GDM1 (cell line): ENCODE measurements at places on chromosomes 7 and 10.

DNA sequence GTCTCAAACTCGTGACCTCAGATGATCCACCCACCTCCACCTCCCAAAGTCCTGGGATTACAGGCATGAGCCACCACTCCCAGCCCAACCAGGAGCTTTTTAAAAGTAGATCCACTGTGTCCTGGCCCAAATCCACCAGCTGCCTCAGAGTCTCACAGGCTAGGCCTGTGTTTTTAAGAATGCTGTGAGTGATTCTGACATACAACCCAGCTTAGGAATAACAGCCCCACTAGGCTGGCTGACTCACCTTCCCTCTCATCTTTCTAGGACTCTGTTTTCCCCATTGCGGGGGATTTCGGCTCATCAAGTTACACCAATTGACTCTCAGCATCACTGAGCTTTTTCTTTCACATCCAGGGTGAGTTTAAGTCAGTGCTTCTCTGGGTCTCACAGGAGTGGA is 207.6 kb downstream of the SKIDA1 start:
- no peak for DNase-seq

DNA sequence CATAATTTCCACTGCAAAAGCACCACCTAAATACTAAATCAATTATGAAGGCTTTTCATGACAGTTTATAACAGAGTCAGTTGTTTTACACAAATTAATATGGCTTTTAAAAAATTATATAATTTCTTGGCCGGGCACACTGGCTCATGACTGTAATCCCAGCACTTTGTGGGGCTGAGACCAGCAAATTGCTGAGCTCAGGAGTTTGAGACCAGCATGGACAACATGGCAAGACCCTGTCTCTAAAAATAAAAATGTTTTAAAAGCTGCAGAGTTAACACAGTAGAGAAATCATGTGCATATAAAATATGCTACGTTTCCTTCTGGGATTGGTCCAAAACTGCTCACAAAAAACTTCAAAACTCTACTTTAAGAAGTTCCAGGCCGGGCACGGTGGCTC is 43.6 kb upstream of the EIF4H start:
- DNase-seq: no peak

- no peak for DNase-seq
These were observed 187.9 kb downstream of the PLXDC2 start for GRCh38 chr10:20004087-20004523.

DNA sequence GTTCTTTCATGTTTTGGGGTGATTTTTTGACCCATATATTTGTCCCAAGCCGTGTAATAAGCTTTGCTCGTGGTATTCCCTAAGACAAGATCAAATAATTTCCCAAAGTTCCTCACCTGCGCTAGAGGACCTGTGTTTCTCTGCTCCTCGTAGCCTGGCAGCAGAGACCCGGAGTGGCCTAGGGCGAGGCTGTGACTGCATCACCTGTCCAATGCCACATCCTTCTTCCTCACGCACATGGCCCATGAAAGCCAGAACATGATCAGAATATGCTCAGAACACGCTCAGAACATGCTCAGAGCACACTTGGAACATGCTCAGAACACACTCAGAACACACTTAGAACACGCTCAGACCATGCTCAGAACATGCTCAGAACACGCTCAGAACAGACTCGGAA is 23.8 kb downstream of the EN2 start:
- no peak for DNase-seq

- DNase-seq: no peak
These were observed 42.8 kb upstream of the AKR1C2 start for GRCh38 chr10:5046410-5046809.

GRCh38 chr10:25209618-25210017 is 34.8 kb downstream of the GPR158 start:
- no peak for DNase-seq

- no peak for DNase-seq
These were observed 21.0 kb upstream of the EIF5AL1 start for GRCh38 chr10:79491143-79491835.

- DNase-seq: peak; percentile 83
These were observed 479 bp downstream of the PNPLA8 start for GRCh38 chr7:108525327-108525984.

- no peak for DNase-seq
These were observed 104.1 kb upstream of the FERD3L start for GRCh38 chr7:19249281-19249680.

GRCh38 chr10:42939685-42940366 is 137.0 kb upstream of the RET start:
- DNase-seq: no peak

GRCh38 chr10:2700626-2701305 is 366.6 kb upstream of the PFKP start:
- DNase-seq: no peak

DNA sequence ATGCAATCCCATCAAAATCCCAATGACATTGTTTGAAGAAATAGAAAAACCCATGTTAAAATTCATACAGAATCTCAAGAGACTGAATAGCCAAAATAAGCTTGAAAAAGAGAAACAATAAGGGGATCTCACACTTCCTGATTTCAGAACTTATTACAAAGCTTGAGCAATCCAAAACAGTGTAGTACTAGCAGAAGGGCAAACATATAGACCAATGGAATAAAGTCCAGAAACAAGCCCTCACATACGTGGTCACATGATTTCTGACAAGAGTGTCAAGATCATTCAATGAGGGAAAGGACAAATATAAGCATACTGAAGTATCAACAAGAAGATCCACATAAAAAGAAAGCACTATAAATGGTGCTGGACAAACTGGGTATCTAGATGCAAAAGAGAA is 31.9 kb downstream of the MICU1 start:
- DNase-seq: no peak

- DNase-seq: no peak
These were observed 356.3 kb downstream of the DNAJB6 start for GRCh38 chr7:157693071-157693520.

- no peak for DNase-seq
These were observed 124.0 kb downstream of the IQUB start for GRCh38 chr7:123410273-123410904.

- DNase-seq: no peak
These were observed 276.5 kb downstream of the DGKB start for GRCh38 chr7:14626076-14626475.

DNA sequence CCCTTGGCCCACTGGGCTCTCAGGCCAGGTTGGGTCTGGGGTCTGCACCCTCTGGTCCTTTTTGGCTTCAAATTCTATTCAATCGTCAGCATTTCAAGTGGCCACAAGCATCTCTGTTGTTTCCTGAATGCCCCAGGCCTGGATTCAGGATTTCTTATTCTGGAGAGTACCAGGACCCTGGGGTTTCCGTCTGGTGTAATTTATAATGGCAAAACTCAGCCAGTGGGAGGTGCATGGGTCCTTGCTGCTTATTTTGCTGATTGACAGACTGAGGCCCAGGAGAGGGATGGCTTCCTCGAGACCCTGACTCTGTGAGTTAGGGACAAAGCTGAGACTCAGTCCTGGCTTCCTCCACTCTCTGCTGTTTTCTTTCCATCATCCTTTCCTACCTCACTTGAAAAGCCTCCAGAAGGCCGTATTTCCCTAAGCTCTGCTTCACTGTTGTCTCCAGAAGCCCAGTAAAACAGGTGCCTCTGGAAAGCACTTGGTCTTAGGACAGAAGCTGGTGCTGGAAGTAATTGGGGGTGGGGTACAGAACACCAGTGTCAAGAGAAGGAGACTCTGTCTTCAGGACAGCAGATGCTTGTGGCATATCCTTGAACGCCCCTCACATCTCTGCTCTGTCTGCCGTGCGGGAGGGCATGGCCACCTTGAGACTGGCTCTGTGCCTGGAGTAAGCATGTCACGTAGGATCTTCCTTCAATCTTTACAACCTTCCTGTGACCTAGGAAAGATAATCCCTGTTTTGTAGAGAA is 39.4 kb upstream of the SH2D4B start:
- DNase-seq: no peak

GRCh38 chr10:63157845-63158624 is 24.9 kb downstream of the NRBF2 start:
- DNase-seq: peak; percentile 32

DNA sequence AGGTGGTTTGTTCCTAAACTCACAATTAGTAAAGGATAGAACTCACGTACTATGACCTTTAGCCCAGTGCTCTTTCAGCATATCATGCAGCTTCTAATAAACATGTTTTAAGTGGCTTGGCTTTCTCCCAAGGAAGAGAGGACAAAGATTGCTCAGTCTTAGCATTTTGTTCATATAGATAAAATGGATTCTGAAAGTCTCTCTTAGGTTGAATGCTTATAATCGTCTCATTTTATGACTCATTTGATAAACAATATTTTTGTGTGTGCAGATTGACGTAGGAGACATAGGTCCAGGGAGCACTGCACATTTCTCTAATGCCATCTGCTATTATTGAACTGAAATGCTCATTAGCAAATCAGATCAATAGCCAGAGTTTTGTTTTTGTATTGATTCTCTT is 44.8 kb downstream of the GNAT3 start:
- DNase-seq: no peak

- DNase-seq: no peak
These were observed 21.8 kb downstream of the NKX6-2 start for GRCh38 chr10:132764108-132764507.

DNA sequence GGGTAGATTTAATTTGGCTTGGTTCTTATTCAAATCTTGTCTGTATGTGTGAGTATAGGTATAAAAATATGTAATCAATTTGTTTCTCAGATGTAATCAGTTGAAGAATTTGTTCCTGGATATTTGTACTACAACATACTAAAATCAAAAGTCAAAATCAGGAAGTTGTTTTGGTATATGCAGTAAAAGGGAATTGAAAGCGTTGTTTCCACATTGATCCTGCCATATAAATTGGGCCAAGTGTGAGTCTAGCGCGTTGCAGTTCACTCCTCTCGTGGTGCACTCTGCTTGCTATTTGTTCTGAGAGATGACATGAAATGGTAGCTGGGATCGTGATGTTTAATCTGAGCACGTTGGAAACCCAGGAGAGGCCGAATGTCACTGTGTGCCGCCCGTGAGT is 55.9 kb downstream of the SHH start:
- no peak for DNase-seq

- no peak for DNase-seq
These were observed 75.7 kb downstream of the NRCAM start for GRCh38 chr7:108380517-108380916.

GRCh38 chr10:2020836-2021235 is 283.5 kb upstream of the ADARB2 start:
- DNase-seq: peak; percentile 50

DNA sequence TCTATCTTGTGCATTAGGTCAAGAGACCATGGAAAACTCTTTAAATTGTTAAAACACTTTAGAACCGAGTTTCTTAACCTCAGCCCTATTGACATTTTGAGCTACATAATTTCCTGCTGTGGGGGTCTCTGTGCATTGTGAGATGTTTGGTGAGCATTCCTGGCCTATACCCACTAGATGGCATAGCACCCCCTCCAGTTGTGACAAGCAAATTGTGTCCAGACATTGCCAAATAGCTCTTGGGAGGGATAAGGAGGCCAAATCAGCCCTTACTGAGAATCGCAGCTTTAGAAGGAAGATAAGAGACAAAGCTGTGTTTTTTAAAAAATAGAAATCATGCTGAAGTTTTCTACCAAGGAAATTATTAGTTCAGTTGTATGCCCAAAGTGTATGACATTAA is 1158.5 kb upstream of the C7orf33 start:
- no peak for DNase-seq

DNA sequence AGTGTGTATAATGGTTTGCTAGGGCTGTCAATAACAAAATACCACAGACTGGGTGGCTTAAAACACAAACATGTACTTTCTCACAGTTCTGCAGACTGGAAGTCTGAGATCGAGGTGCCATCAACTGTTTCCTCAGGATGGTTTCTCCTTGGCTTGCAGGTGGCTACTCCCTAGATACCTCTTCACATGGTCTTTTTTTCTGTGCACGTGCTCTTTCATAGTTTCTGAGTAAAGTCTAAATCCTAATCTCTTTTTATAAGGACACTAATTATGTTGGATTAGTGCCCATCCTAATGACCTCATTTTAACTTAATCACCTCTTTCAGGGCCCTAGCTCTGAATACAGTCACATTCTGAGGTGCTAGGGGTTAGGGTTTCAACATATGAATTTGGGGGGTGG is 65.9 kb downstream of the AMPH start:
- no peak for DNase-seq

GRCh38 chr10:78658645-78659597 is 409.8 kb upstream of the ZMIZ1 start:
- DNase-seq: no peak

DNA sequence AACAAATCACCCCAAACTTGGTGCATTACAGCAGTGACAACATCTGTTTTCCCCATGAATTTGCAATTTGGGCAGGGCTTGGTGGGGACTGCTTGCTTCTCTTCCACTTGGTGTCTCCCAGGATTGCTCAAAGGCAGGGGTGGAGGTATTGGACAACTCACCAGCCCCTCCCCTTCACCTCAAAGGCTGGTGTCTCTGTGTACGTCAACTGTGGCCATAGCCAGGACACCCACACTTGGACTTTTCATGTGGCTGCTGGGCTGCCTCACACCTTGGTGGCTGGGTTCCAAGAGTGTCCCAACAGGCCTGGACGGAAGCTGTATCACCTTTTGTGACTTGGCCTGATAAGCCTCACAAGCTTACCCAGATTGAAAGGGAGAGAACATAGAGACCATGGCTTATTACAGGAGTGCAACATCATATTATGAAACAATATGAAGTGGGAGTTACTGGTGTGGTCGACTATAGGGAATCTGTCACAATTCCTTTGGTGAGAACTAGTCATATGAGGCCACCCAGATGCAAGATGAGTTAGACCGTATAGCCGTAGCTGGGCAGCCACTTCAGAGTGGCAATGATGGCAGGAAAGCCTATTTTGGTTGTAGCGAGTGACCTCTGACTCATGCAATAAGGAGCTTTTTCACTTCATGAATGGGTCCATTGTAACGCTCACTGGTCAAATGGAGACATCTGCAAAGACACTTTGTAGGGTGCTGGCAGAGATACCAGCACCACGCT is 187.6 kb upstream of the ITGB1 start:
- no peak for DNase-seq

DNA sequence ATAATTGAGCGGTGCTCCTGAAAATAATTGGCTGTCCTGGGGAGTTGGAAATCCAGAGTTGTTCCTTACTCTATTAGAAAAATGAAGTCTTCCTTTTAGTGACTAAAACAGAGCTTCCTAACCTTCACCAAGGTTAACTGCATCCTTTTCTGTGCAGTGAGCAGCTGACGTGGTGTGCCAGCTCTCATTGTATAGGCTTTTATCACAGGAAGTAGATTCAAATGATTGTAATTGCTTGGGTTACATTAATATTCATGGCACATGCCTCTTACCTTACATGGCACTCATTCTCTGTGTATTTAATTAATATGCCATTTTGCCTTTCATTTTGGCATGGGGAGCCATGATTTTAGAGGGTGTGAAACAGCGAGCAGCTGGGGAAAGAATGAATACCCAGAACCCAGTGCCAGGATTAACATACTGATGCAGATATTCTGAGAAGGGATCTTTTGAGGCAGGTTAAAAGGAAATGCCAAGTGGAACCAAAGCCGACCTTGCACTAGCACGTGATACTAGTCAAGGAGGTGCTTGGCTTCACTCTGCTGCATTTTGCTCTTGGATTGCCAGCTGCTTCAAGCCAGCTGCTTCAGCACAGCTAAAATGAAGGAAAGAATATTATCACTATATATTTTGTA is 115.3 kb downstream of the ST7 start:
- DNase-seq: no peak
